ENCODE measurements at places on chromosomes 6 and 20.
A peak's percentile ranks its signal among the peaks of the same experiment; 100 is the strongest.

- no peak for DNase-seq
Observed at GRCh38 chr6:20712011-20712410, 177.8 kb downstream of the CDKAL1 start.

GRCh38 chr6:111409430-111409829 is 73.6 kb downstream of the REV3L start:
- DNase-seq: no peak

- DNase-seq: no peak
Observed at GRCh38 chr6:164107297-164107995, 692.9 kb downstream of the QKI start.

DNA sequence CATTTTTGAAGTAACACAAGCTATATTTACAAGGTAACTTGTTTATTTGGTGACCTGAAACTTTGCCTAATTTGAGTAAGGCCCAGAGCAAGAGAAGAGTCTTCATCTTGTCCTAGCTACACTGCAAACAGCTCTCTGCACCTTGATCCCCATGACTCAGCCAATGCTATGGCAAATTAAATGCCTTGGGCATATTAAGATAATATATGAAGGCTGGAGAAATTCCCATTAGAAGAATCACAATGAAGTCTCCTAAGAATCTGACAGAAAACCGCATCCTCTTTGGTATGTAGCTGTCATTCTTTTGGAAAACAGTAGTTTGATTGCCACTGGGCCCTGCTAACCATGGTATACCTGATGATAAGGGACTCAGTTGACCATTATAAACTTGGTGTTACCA is 204.5 kb downstream of the UBE3D start:
- DNase-seq: no peak

DNA sequence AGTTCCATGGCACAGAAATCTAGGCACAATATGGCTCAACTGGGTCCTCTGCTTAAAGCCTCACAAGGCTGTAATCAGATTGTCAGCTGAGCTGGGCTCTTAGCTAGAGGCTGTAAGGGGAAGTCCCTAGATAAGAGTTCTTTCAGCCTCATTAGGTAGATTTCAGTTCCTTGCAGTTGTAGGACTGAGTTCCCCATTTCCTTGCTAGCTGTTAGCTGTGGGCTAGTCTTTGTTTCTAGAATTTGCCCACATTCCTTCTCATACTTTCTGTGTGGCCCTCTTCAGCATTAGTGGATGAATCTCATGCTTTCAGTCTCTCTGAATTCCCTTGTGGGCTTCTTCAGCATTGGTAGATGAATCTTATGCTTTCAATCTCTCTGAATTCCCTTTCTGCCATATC is 71.0 kb upstream of the MRAP2 start:
- no peak for DNase-seq

- DNase-seq: no peak
Observed at GRCh38 chr6:121694389-121694788, 258.9 kb downstream of the GJA1 start.

DNA sequence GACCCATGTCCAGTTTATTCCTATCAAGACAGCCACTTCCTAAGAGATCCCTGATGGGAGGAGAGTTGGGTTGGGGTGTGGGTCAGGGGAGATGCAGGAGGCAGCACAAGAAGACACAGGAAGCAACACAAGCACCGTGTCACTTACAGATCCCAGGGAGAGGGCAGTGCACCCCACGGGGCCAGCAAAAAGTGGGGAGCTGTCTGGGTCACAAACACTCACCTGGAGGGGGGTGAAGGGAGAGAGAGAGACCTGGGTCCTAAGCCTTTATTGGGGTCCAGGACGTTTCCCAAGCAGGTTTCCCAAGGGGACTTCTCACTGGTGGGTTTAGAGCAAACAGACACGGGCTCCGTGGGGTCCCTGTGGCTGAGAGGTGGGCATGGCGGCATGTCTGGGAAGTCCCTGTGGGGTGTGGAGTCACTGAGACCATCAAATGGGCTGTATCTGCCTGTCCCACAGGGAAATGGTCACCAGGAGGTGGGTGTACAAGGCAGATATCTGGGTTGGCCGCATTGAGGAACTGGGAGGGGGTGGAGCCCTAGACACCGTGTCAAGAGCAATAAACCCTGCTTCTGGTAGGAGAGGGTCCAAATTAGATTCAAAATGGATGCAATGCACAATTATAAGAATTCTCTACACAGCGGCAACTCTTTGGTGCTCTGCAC is 1.6 kb upstream of the CD93 start:
- DNase-seq: no peak

DNA sequence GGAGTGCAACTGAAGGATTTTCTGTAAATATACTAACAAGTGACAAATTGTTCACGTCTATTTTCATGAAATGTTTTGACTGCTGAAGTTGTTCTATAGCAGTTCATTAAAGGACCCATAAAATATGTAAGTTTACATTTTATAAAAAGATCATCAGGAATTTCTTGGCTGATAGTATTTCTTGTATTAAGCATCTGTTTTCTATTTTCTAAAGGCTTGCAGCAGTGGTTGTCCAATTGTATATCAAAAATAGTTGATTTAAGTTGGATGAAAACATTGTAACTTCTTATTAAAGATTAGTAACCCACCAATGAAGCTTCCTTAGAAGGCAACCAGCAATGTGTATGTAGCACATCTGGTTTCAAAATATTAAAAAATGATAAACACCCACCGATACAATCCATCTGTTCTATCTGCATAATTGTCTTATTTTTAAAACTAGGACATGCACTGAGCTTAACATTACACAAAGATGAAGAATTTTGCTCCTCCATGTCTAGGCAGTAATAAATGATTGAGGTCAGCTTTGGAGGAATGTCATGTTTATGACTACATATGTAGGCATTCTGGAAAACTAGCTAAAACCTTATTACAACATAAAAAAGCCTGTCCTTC is 301.3 kb upstream of the TCF21 start:
- DNase-seq: no peak

GRCh38 chr6:43658161-43658560 is 13.3 kb downstream of the RSPH9 start:
- no peak for DNase-seq

- no peak for DNase-seq
Observed at GRCh38 chr6:46323312-46323965, 152.7 kb upstream of the ENPP5 start.

DNA sequence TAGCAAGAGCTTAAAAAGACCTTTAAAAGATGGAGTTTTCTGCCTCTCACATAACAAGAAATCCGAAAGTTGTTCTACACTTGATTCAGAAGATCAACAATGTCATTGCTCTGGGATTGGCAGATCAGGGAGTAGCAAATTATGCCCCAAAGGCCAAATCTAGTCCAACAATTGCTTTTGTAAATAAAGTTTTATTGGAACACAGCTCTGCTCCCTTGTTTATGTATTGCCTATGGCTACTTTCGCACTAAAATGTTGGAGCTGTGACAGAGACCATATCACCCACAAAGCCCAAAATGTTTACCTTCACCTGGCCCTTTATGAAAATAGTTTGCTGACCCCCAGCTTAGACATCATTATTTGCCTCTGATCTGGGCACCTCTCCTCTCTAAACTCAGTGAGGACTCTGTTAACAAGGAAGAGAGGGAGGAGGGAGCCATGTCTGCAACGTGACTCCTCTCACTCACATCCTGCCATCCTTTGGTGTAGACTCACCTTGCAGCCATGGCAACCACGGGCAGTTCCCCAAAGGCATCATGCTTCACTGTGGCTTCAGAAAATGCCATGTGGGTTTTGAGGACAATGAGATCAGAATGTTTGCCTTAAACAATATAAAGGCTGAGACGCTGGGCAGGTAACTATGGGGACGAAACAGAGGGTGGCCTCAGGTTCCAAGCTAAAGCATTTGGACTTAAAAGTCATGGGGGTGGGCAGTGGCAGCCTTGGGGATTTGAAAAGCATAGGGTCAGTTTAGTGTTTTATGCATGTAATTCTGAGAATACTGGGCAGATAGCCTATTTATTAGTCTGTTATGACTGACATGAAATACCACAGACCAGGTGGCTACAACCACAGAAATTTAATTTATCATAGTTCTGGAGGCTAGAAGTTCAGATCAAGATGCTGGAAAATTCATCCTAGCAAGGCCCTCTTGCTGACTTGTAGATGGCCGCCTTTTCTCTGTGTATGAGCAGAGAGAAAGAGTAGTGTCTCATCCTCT is 149.7 kb upstream of the TNFAIP3 start:
- DNase-seq: peak; percentile 11

DNA sequence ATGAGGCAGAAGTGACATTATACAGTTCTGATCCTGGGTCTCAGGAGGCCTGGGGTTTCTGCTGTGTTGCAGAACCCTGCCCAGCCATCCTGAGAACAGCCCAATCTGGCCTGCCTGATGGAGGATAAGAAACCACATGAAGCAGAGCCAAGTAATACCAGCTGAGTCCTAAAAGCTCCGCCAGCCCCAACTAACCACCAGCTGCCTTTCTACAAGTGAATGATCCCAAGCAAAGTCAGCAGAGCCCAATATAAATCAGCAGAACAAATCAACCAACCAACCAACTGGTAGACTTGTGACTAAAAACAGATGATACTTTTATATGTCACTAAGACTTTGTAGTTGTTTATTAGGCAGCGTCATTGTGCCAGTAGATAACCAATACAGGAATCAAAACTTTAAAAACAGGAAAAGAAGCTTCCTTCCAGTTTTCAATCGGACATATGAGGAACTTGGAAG is 52.1 kb downstream of the SNX5 start:
- no peak for DNase-seq

GRCh38 chr6:7468382-7469081 is 72.9 kb upstream of the DSP start:
- no peak for DNase-seq

- no peak for DNase-seq
Observed at GRCh38 chr6:10535193-10535592, 14.0 kb downstream of the GCNT2 start.

All from activated CD4-positive, CD25-positive, alpha-beta regulatory T cell (primary cell).